Activated CD4-positive, alpha-beta memory T cell treated with anti-CD3 and anti-CD28 coated beads for 36 hours (primary cell): ENCODE measurements at places on chromosomes 13 and 19.

- DNase-seq, result no peak
Measured at GRCh38 chr13:72218966-72219365, 352.0 kb upstream of the DACH1 start.

GRCh38 chr19:17391371-17392151, 2.4 kb downstream of the CCDC194 start:
- DNase-seq, result no peak

GRCh38 chr19:54470991-54471782, 1.9 kb downstream of the CDC42EP5 start:
- no peak for DNase-seq

GRCh38 chr19:39196320-39196719, 444 bp upstream of the NCCRP1 start:
- no peak for DNase-seq

GRCh38 chr13:102139626-102140025, 262.2 kb downstream of the FGF14 start:
- no peak for DNase-seq
